ENCODE measurements at places on chromosomes 5 and 9.

DNA sequence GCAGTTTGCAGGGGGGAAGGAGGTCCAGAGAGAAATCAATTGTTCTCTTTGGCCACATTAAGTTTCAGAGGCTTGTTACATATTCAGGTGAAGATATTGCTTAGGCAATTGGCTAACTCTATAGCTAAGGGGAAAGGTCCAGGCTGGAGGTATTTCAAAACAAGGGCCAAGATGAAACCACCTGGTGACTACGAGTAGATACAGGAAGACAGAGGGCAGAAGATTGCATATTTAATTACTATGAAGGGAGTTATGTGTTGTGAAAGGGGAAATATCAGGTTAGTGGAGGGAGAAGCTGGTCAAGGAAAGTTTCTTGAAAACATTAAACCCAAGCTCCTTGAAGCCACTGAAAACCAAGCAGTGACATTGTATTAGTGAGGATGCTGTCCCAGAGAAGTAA lies 1.9 kb upstream of the RAD23B start:
- no peak for DNase-seq

DNA sequence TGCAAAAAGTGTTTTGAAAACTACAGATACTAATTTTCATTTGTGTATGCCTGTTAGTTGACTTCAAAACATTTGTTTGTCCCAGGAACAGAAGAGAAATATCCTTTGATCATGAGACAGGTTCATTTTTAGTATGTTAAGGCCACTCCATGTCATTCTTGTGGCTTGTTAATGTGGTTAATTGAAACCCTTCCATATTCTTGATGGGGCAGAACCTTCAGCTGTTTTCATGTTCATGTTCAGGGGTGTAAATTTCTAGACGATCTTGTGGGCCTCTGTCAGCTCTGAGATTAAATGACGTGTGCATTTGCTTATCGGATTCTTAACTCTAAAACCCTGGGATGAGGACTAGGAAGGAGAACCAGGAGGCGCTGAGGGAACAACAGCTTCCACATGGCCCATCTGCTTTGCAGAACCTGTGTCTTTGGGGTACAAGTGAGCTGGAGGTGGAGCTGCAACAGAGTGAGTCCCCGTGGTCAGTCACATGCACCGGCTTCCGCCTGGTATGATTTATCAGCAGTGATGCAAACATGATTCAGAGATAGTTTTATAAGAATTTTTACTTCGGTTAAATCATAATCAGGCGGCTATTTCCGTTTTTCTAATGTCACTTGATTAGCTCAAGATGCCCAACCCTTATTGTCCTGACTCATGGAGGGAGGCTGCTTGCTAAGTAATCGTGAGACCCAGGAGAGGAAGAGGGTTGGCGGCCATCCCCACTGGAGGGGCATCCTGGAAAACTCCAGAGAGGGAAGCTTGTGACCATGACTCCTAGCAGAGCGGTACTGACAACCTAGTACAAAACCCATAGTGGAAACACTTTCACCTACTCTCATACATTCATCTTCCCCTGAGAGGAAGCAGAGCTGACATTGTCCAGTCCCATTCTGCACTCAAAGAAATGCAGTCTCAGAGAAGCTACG lies 138.4 kb downstream of the C9orf152 start:
- no peak for DNase-seq

GRCh38 chr5:17115855-17116254 lies 101.6 kb upstream of the BASP1 start:
- DNase-seq, result no peak

DNA sequence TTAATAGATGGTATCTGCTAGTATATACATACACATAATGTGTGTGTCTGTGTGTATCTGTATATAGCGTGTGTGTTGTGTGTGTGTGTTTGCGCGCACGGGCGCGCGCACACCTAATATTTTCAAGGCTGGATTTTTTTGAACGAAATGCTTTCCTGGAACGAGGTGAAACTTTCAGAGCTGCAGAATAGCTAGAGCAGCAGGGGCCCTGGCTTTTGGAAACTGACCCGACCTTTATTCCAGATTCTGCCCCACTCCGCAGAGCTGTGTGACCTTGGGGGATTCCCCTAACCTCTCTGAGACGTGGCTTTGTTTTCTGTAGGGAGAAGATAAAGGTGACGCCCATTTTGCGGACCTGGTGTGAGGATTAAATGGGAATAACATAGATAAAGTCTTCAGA lies 757 bp downstream of the FXN start:
- DNase-seq, result no peak

DNA sequence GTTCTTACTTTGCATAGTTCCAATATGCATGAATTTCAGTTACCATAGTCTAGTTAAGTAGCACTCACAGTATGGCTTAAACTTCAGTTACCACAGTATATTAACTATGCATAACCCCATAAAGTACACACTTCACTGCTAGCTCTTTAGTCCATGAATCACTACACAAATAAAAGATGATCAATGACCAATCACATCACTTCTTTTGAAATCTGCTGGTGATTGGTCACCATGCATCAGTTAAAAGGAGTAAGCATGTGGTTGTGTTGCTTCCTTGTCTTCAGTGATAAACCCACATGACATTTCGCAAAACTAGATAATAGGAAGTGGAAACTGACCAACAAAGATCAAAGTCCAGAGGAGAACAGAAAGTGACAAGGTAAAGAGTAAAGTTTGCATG lies 79.0 kb downstream of the TAF11L14 start:
- no peak for DNase-seq

- no peak for DNase-seq
Measured at GRCh38 chr5:65440456-65440855, 41.3 kb downstream of the ADAMTS6 start.

DNA sequence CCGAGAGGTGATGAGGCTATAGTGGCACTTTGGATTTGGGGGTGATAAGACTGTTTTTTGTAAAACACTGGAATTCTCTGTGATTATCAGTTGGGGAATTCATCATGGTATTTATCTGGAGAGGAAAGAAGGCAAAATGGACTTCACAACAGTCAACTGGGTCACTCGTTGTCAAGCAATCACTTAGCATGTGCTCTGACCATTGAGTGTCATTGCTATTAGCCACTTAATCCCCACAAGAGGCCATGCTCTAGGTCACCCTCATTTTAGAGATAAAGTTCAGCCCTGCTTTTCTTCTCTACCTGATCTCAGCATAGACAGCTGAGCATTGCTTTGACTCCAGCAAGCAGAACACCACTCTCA lies 160.1 kb upstream of the PITX1 start:
- DNase-seq, result no peak

GRCh38 chr5:946720-947625 lies 54.3 kb downstream of the TRIP13 start:
- DNase-seq, result no peak

DNA sequence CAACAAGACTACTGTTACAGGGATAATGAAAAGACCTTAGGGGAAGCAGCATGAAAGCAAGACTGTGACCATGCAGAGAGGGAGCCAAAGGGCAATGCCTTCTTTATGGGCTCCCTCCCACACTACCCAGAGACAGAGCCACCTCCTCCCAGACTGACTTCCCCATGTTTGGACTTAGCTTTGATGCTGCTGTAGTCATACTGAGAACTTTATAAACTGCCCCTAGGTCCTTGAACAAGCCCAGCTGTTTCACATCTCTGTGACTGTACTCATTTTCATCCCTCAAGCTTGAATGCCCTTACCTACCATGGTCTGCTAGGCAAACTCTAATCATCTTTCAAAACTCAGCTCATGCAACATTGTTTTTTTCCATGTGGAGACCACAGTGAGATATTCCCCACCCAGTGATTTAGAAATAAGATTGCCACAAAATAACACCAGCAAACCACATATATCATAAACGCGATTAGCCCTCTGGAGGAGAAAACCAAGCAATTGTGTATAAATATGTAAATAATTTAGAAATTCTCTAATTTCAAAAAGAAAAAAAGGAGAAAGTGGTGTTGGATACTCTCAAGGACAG lies 23.4 kb upstream of the FAM169A start:
- no peak for DNase-seq

DNA sequence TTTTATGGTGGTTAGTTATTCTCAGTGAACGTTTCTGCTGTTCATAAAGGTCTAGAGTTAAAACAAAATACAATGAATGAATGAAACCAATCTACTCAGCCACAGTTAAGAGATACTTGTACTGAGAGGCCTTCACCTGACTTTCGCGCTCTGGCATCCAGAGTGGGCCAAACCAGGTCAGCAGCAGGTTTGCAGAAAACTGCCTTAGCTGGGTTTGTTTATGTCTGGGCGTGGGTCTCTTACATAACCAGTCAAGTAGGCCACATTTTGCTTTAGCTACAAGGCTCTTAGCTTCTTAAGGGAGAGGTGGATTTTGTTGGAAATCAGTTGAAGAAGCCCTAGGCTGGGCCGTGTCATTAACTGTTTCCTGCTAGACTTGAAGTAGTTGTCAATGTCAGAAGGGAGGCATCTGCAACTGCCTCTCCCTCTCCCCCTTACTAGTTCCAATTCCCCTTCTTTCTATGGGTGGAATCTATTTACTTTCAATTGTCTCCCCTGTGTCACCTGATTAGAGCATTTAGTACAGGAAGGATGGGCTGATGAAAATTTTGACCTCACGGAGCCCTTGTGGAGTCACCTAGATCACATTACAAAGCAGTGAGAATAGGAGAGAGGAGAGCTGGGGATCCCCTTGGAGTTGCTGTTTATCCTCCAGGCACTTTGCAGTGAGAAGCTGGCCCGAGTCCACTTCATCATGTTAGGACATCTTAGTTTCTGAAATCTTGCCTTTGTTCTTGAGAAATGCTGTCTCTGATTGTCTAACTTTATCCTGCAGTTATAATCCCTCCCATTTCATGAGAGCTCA lies 200.5 kb downstream of the ARHGEF28 start:
- no peak for DNase-seq

- DNase-seq, result peak; percentile 35
Measured at GRCh38 chr5:75049456-75050351, 2.7 kb downstream of the GCNT4 start.

GRCh38 chr5:173680660-173681242 lies 64.3 kb upstream of the BOD1 start:
- no peak for DNase-seq

DNA sequence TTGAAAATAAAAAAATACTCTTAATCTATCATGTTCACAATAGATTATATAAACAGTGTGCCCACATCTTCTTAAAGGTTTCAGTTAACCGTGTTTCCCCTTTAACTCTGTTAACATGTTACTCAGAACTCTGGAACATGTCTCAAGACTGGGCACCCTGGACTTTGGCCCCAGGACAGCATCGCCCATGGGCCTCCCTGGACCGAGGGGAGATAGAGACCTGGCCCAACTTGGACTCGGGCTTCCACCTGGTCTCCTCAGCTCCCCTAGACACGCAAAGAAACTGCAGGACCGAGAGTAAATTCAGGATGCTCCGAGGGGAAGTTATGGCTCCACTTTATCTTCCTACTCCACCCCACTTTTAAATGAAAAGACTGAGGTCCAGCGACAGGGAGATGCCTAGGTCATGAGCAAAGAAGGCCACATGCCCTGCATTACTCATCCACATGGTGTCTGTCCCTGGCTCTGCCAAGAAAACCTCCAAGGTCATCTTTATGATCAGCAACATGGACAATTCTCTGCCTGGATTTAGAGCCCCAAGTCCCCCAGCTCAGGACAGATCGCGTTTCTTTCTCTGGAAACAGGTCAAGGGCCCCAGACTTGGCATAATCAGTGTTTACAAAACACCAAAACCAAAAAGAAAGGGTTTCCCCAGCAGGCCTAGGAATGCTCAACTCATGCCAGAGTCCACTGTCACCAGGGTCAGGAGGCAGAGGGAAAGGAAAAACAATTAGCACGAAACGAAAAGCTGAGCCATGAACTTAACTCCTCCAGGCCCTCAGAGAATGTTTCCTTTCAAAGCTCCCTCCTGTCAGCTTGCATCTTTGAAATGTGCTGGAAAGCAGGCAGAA lies 17.4 kb downstream of the GPX3 start:
- DNase-seq, result no peak

GRCh38 chr9:109012009-109012875 lies 1.1 kb downstream of the CTNNAL1 start:
- no peak for DNase-seq

DNA sequence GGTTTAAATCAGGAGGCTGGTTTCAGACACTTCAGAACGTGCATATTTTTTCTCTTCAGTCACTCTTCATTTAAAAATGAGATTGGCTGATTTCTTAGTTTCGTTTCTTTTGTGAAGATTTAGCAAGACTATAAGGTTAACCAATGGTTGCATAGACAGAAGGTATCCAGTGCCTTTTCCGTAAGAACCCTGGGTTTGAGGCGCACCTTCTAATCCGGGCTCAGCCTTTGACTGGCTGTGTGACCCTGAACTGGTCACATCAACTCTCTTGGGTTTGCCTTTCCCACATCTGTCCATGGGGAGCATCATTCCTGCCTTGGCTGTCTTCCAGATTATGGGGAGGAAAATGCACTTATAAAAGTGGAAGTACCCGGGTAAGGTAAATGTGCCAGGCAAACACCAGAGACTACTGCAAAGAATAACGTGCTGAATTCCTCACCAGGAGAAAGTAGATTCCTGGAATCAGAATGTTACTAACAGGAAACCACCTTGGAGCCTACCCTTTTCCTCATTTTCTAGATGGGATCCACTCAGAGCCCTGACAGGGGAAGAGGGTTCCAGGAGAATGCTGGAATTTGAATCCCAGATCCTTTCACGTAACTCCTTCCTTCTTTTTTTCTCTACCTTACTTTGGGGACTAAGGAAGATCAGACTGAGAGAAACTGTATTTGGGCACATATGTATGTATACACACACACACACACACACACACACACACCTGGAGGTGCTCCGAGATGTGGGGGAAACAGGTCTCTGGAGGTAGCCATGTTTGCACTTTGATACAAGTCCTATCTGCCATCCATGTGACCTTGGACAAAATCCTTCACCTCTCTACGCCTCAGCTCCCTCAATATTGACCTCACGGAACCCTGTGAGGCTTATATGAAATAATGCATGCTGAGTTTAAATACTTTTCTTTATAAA lies 6.8 kb downstream of the HAND1 start:
- no peak for DNase-seq

- DNase-seq, result no peak
Measured at GRCh38 chr9:89886281-89886700, 281.5 kb downstream of the GADD45G start.
